Karpas-422 (cell line): ENCODE measurements at places on chromosomes 2 and 18.
A peak's percentile ranks its signal among the peaks of the same experiment; 100 is the strongest.

DNA sequence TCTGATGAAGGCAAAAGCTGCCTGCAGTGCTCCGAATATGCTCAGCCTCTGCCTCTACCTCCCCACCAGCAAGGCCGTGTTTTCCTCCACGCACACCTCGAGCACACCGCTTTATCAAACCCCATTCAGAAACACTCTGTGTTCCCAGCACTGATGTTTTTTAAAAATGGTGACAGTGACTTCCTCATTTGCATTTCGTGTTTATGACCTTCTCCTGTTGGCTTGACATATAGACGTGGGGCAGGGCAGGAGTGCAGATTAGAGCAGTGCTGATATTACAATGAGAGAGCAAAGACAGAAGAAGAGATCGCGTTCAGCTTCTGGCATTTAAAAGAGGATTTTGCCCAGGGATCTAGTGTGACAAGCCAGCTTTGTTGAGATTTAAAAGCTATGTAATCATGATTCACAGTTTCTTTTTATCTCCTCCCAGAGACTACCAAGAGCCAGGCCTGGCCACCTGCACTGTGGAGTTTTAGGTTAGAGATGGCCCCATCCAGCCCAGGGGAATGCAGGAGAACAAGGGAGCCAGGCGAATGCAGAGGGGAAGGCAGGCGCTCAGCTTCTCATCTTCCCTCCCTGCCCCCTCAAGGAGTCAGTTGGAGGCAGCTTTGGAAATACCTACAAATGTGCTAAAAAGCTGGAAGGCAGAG is 61.5 kb upstream of the NEDD4L start:
- DNase-seq: no peak

GRCh38 chr2:156470975-156471583 is 34.9 kb downstream of the GPD2 start:
- DNase-seq: no peak

DNA sequence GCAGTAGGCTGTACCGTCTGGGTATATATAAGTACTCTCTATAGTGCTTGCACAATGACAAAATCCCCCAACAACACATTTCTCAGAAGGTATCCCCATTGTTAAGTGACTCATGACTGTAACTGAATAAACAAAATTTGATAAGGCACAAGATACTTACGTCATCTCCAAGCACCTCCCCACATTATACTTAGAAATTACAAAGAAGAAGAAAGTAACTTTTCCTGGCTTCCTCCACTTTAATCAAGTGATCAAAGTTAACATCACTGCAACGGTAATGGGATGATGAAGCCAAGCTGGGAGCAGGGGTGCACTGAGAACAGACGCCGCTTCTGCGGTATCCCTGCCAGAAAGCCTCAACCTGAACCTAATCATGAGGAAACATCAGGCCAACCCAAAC is 9.7 kb downstream of the TNS1 start:
- no peak for DNase-seq

GRCh38 chr2:144227427-144228105 is 292.4 kb downstream of the ZEB2 start:
- DNase-seq: no peak

DNA sequence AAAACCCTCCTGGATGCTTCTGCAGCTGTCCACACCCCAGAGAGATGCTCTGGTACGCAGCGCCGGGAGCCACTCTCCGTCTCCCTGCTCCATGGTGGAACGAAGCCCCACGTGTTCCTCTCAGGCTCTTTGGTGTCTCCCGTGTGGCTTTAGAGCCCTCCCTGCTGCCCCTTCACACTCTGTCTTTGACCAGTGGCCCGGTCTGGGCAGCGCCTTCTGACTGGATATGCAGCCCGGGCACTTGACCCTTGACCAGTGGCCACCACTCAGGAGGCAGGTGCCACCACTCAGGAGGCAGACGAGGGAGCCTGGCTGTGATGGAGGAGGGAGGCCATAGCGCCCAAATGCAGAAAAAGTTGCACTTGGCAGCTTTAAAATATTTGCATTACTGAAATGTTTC is 214.5 kb upstream of the SALL3 start:
- no peak for DNase-seq

GRCh38 chr2:11562011-11562410 is 28.2 kb downstream of the GREB1 start:
- DNase-seq: no peak

DNA sequence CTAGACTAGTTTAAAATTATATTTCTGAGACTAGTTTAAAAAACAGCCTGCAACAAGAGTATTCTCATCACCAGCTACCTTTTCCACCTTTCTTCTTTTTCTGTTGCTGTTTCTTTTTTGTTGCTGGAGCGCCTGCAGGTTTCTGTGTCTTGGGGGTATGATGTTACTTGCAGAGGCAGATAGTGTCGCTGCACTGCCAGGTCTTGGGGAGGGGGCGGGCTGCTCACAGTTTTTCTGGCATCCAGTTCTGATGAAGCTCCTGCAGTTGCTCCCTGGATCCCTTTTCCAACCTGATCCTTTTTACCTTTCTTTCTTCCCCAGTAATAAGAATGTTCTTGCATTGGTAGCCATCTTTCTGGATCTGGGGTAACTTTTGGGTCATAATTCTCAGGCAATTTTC is 8.0 kb upstream of the C18orf32 start:
- DNase-seq: no peak

DNA sequence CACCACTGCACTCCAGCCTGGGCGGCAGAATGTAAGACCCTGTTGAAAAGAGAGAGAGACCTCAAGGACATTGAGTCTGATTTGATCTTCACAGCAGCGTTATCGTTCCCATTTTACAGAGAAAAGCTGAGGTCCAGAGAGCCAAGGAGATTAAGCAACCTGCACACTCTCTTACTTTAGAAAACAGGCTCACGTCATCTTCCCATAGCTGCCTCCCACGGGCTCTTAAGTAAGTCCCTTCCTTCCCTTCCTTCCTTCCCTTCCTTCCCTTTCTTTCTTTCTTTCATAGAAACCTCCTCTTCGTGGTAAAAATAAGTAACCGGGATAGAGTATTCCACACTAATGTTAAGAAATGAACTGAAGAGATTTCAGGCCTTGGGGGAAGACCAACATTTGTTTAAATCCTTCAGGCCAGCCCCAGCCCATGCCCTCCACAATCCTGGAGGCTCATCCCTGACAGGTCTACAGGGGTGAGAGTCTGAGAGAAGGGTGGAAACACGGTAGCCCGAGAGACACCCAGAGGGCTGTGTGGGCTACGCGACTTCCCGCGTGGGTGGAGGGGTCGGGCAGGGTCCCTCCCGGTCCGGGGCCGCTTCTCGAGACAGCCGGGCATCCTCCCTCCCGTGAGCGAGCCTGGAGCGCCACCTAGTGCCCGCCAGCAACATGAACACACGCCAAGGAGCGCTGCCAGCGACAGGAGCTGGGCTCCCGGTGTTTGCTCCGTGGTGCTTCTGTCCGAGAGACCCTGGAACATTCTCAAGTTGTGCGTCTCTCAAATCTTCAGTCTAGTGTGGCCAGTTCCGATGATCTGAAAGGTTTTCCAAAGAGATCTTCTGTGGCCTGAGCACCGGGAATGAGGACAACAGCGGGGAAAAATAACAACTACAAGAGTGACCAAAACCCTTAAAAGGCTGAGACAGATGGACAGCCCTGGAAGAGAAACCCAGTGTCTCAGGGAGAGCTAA is 160.3 kb downstream of the INO80D start:
- DNase-seq: peak; percentile 89
